ENCODE measurements at places on chromosomes 2 and 18.

DNA sequence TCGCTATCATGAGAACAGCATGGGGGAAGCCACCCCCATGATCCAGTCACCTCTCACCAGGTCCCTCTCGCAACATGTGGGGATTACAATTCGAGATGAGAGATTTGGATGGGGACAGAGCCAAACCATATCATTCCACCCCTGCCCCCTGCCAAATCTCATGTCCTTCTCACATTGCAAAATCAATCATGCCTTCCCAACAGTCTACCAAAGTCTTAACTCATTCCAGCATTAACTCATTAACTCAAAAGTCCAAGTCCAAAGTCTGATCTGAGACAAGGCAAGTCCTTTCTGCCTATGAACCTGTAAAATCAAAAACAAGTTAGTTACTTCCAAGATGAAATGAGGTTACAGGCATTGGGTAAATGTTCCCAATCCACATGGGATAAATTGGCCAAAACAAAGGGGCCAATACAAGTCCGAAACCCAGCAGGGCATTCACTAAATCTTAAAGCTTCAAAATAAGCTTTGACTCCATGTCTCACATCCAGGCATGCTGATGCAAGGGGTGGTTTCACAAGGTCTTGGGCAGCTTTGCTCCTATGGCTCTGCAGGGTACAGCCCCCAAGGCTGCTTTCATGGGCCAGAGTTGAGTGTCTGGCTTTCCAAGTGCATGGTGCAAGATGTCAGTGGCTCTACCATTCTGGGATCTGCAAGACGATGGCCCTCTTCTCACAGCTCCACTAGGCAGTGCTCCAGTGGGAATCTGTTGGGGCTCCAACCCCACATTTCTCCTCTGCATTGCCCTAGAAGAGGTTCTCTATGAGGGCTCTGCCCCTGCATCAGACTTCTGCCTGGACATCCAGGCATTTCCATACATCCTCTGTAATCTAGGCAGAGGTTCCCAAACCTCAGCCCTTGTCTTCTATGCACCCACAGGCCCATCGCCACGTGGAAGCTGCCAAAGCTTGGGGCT lies 14.8 kb downstream of the TAF1B start:
- no peak for DNase-seq

DNA sequence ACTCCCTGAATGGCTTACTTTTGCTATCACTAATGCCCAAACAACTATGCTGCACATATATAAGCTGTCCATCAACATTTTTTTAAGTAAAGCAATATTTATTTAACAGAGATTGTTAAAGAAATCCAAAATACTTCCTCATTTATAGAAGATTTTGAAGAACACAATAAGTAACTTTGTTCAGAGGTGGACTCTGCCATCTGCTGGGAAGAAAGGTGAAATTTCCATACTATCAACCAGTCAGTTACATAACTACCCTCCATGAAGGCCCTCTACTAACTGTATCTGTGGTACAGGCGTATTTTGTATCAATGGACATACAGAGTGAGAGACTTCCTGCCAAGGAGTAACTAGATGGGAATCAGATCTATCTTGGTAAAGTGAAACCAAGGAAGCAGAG lies 106.0 kb downstream of the DTNB start:
- no peak for DNase-seq

DNA sequence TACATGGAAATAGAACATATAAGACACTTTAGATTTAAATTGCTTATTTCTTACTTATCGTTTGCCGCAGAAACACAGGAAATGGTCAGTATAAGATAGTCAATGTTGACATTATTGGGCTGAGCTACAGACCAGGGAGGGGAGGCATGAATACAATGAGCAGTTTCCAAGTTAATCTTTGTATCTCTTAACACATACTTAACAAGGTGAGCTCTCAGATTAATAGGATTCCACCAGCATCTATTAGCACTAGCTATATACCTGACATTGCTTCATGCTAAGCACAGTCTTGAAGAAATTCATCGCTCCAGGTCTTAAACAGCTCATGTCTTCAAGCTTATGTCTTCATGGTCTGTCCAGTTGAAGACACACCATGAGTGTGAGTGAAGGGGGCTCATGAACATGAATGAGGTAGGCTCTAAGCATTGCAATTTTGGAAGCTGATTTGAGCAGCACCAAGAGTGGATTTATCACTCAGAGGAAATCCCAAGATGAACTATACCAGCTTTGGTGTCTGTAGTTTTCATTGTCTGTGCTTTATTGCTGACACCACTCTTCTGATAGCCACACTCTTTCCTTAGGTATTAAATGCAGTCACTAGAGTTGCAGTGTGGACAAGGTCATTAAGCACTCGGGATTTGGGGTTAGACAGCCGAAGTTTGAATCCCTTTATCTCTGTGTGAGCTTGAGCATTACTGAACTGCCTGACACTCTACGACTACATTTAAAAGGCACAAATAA lies 359.3 kb upstream of the EPHA4 start:
- DNase-seq: no peak

DNA sequence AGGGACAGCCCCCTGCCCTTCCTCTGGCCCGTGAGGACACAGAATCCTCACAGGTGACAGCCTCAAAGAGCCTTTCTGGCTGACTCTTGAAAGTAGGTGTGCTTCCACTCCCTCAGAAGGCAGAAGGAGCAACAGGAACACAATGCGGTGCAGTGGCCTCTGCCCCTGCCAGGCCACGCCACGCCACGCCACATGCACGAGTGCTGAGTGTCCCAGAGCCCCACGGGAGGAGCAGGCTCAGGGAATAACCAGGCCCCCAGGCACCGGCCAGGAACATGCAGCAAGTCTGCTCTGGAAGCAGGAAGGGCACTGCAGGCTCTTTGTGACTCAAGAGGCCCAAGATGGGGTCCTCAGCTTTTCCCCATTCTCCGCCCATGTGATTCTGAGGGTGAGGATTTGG lies 18.1 kb upstream of the CCDC74B start:
- DNase-seq: no peak

- no peak for DNase-seq
Observed at GRCh38 chr2:112603731-112604130, 19.3 kb downstream of the CHCHD5 start.

- DNase-seq: no peak
Observed at GRCh38 chr2:62940697-62941096, 109.9 kb upstream of the OTX1 start.

Measured in liver (tissue), 10 donors.